WERI-Rb-1 (cell line): ENCODE measurements at places on chromosomes 13 and 19.

- no peak for DNase-seq
These were observed 3.8 kb downstream of the RAB20 start for GRCh38 chr13:110557610-110558305.

- no peak for DNase-seq
These were observed 296.7 kb upstream of the DACH1 start for GRCh38 chr13:72163678-72164077.

DNA sequence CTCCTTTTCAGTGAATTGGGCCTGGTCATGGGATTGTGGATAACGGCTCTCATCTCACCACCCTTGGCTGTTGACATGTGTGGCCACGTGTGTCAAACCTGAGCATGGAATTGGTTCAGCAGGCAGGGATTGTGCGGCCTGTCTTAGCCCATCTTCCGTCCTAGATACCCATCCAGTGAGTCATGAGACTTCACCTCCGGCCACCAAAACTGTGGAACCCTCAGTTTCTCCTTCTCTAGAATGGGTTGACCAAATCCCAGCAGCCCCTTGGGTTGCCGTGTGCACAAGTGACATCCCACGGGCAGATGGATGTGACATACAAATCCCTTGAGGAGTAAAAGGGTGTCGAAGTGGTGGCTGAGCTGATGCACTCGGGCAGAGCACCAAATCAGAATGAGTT is 6.7 kb downstream of the GGN start:
- no peak for DNase-seq

- DNase-seq = peak; percentile 60
These were observed 14.2 kb downstream of the DPF1 start for GRCh38 chr19:38209671-38210457.

DNA sequence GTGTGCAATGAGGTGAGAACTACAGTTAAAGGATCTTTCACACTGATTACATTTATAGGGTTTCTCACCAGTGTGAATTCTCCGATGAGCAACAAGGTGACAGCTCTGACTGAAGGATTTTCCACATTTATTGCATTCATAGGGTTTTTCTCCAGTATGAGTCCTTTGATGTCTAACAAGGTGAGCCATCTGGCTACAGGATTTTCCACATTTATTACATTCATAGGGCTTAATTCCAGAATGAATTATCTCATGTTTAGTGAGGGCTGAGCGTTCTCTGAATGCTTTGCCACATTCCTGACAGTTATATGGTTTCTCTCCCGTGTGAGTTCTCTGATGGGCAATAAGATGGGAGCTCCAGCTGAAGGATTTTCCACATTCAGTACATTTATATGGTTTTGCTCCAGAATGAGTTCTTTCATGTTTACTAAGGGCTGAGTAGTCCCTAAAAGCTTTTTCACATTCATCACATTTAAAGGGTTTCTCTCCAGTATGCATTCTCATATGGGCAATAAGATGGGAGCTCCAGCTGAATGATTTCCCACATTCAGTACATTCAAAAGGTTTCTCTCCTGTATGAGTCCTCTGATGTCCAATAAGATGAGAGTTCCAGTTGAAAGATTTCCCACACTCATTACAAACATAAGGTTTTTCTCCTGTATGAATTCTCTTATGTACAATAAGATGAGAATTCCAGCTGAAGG is 4.4 kb upstream of the C19orf18 start:
- DNase-seq = no peak

DNA sequence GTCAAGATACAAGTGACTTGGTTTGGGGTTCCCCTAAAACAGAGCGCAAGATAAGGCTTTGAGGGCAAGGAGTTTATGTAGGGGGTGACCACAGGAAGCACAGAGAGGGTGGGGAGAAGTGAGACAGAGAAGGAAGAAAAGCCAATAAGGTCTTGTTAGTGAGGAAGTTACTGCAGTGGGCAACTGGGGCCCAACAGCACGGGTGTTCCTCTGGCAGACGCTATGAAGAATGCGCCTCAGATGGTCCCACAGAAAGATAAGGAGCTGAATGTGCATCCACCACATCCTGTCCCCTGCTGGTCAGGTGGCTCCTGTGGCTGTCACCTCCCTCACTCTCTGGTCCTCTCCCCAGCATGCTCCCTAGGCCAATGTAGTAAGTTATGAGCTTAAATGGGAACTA is 333.5 kb downstream of the TSHZ3 start:
- DNase-seq = no peak

DNA sequence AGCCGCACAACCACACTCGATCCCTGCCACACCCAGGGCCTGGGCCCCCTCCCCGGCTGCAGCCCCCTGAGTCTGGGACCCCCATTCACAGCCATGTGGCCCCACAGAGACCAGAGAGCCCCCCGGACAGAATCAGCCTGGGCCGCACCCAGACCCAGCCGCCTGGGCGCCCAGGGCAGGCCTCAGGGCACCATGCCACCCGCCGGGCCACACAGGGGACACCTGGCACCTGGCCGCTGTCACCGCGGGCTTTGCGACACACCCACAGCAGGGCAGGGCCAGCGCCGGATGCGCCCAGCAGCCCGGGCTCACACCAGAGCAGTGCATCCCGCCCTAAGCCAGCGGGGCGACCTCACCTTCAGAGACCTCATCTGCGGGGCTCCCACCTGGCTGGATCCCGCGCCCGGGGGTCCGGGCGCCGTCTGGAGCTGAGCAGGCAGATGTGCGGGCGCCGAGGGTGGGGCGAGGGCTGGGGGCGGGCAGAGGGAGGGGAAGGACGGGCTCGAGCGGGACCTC is 443 bp downstream of the TBXA2R start:
- peak; percentile 58 for DNase-seq

GRCh38 chr13:22111152-22111783 is 440.4 kb downstream of the FGF9 start:
- no peak for DNase-seq

- DNase-seq = no peak
These were observed 26.8 kb upstream of the SACS start for GRCh38 chr13:23460309-23460708.

DNA sequence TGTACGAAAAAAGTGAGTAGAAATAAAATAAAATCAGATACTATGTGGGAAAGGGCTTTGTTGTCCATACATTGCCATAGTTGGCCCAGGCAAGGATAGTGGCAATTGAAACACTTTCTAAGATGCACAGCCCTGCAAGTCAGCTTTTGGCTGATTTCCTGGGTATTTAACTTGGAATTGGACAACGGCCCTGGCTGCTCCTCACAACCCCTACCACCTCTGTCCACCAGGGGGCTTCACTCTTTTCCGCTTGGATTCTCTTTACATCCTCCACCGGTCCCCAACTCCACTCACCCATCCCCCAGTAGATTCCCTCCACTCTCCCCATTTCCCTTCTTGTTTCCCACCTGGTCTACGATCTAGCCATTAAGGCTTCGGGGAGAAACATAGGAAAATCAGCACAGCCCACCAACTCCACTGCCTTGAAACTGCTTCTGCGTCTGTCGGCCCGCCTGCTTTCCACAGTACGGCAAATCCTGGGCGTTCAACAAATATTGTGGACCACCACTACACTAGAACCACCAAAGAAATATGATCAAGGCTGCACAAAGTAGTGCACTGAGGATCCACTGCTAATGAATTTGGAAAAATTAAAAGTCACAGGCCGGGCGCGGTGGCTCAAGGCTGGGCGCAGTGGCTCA is 48.6 kb upstream of the GTF3A start:
- peak; percentile 81 for DNase-seq

DNA sequence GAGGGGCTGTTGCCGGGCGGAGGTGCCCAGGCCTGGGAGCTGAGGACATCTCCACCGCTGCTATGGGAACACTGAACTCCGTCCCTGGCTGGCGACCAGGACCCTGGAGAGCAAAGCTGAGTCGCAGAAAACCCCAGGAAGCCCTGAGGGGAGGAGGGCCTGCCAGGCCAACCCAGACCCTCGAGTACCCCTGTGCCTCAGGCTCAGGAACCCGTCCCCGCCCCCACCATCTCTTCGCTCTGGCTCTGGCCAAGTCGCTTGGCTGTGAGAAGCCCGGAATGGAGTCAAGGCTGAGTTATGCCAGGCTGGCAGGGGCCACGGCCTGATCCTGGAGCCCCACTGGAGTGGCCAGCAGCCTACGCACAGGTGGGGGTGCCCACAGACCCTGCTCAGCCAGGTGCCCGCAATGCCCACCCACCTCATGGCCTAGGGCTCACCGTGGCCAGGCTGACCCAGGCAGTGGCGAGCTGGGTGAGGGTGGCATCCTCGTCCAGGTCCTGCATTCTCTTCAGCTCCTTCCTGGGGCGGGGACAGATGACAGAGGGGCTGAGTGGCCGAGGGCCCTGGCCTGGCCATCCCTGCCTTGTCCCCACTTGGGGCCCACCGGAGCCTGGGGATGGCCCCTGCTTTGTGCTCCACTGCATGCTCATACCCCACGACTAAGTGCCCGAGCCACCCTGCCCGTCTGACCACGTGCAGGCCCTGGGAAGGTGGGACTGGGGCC is 8.5 kb upstream of the CERS1 start:
- no peak for DNase-seq

DNA sequence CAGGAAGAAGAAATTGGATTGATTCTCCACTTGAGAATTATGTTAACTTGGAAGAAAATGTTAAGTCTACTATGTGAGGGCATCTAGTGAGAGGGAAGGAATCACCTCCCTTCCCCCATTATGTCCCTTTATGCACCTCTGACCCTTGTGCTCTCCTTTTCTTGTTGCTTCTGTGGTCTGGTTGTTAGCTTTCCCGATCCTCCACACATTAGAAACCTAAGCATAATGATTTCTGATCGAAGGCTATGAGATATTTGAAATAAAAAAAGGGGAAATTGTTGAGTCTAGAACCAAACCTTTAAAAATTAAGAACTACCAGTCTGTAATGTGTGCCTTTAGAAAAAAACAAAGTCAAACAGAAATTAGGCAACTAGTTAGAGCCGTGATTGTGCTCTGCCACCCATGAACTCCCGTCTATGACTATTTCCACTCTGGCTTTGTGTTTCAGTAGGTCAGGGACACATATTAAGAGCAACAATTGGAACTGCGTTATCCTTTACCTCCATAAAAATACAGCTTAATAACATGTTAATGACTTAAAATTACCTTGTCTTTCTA is 463 bp upstream of the GPC6 start:
- DNase-seq = no peak

- DNase-seq = no peak
These were observed 487.8 kb downstream of the KCTD12 start for GRCh38 chr13:76398425-76398824.

GRCh38 chr19:42596391-42597072 is 1.8 kb upstream of the CEACAM8 start:
- peak; percentile 53 for DNase-seq

DNA sequence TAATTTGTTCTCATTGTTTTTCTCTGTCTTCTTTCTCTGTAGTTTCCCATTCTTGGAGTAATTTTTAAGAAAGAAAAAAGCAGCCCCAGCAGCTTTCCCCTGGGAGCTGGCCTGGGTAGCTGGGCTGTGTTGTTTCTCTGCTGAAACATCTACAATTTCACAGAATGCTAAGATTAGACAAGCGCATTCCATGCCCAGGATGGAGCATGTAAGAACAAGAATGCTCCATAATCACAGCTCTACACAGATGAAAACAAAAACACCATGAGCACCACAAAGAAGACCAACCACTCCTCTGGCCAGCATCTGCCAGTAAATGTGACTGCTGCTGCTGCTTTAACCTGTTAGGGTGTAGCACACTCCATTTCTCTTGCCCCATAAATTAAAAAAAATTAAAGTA is 239.2 kb upstream of the SLITRK1 start:
- no peak for DNase-seq

DNA sequence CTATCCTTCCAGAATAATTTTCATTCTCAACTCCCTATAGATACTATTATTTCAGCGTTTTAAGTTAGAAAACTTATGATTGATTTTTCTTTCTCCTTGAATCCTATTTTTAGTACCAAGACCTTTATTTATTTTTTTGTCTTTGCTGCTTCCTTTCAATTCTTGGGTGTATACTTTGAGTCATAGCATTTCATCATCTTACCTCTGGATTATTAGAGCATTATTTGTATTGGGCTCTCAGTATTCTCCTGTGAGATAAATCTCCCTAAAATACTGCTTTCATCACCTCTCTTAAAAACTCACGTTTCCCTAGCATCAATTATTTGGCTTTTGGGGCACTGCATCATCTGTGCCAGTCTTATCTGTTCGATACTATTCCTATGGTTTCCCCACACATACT is 222.8 kb downstream of the POSTN start:
- DNase-seq = no peak

- DNase-seq = no peak
These were observed 335.5 kb downstream of the TBC1D4 start for GRCh38 chr13:75146436-75146835.

DNA sequence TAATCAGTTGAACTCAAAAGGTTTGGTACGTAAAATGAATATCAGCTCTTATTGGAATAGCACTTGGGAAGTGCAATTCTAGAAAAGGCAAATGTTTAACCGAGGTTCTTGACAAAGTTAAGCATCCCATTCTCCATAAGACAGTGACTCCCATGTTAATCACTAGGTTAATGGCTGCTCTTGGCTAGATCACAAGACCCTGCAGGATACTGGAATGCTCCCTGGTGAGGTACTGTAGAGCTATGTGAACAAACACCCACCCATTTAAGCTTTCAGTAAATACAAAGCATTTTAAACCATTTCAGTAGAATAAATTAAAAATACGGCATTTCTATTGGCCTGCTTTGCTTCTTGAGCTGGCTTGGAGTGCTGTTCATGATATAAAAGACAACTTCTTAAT is 56.5 kb downstream of the TDRD3 start:
- DNase-seq = no peak

DNA sequence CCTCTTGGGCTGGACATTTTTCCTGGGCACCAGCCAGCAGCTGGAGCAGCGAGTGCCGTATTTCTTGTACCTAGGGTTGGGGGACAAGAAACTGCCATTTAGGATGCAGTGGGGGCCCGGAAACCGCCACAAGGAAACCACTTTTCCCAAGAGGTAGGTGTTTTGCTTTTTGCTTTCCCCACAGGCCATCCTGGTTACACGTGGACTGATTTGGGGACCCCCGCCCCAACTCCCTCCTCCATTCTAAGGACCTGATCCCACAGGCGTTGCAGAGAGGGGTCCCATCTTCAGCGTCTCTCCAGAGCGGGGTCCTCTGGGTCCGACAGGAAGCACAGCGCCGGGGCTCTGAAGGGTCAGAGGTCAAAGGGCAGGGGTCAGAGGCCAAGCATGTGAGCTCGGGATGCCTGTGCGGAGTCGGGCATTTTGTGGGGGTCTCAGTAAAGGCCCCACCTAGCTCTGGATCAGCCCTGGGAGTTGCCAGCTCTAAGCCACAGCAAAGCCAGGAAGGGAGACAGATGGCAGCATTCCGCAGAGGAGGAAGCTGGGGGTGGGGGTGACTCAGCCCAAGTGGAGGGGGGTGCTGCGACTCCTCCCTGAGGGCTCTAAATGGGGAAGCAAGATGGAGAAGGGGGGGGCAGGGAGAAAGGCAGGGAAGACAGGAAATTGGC is 4.3 kb downstream of the ZGLP1 start:
- DNase-seq = peak; percentile 88

GRCh38 chr13:22253107-22253506 is 582.2 kb downstream of the FGF9 start:
- DNase-seq = no peak
